Nucleus accumbens (tissue), 56 donors: ENCODE measurements at places on chromosomes 6 and 20.

- no peak for DNase-seq
Observed at GRCh38 chr6:24931718-24932691, 3.8 kb downstream of the RIPOR2 start.

- no peak for DNase-seq
Observed at GRCh38 chr20:14193885-14194284, 143.5 kb downstream of the FLRT3 start.

DNA sequence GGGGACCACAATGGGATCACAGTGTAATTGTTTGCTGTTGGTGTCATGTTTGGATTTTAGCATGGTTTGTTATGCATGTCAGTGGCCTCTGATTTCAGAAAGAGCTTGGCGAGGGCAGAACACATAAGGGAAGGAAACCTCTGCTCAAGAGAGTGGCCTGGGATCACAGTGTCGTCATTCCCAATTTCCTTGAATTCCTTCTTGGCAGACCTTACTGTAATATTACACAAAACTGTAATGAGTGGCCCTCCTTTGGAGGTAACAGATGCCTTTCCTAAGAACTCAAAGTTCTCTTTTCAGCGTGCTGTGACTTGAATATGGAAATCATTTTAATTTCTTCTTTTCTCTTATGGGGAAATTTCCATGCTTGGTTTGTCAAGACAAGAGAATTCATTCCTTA is 46.9 kb downstream of the JAG1 start:
- no peak for DNase-seq

DNA sequence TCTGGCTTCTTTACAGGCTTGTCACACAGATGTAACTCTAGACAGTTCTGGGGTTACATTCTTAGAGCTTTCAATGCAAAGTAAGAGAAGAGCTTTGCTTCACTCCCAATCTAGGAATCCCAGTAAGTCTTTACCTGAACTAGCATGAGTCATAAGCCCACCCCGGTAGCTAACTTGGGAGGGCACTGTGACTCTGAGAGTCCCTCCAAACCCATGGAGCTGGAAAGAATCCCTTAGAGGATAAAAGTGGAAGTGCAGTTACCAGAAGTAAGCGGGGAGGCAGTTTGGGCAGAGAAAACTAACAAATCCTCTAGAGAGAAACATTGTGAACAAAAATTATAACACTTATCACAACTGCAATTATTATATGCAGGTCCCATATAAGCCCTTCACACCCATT is 84.0 kb upstream of the SMLR1 start:
- DNase-seq, result no peak

- no peak for DNase-seq
Observed at GRCh38 chr6:30156774-30157173, 4.2 kb downstream of the TRIM10 start.

GRCh38 chr20:22346716-22347115 is 237.7 kb downstream of the FOXA2 start:
- DNase-seq, result no peak

DNA sequence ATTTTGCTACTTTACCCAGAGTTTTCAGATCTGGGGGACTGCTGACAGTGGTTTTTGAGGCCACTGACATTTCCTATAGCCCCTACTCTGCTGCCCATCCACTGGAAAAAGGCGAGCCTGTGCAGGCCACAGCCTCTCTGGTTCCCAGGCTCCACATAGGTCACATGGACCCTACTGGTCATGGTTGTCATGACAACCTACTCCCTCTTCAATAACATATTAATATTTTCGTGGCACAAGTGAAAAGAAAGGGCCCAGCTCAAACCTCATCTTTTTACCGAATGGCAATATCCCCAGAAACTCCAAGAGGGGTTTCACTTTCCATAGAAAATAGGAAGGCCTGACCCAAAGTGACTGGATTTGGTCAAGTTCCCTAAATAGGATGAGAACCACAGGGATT is 11.0 kb upstream of the FOXO3 start:
- no peak for DNase-seq

DNA sequence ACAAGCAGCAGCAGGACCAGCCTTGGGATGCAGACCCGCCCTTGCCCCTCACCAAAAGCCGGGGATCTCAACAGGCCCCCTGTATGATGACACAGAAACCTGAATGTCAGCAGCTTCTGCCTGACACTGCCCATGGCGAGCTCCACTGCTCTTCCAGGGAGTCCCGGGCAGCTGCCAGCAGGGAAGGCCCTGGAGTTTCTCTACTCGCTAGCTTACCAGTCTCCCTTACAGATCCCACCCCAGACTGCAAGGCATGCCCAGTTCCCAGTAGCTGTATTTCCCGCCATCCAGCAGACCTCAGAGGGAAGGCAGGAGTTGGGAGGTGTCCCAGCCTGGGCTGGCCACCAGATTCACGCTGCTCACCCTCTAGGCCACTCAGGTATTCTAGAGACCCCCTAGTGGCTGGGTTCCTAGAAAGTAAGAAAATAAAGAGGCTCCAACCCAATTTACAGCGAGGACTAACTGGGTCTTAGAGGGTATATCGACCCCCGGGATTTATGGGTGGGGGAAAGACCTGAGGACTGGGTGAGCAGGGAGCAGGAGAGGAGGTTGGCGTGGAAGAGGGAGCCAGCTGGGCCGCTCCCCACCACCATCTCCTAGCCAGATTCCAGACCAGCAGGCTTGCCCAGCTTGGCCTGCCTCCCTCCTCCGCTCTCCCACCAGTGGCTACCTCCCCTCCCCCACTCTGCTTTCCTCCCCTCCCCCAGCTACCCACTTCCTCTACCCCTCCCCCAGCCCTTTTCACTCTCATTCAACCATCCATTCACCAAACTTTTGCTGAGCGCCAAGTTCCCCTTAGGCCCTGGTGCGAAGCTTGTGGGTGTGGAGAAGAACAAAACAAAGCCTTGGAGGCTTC is 9.7 kb upstream of the HMGA1 start:
- DNase-seq, result no peak

GRCh38 chr6:165308926-165309731 is at the start of gene C6orf118:
Gene C6orf118 (minus strand): TSS chr6:165309605. CDS start chr6:165309586, 19 bp downstream.
- DNase-seq, result peak; percentile 67

DNA sequence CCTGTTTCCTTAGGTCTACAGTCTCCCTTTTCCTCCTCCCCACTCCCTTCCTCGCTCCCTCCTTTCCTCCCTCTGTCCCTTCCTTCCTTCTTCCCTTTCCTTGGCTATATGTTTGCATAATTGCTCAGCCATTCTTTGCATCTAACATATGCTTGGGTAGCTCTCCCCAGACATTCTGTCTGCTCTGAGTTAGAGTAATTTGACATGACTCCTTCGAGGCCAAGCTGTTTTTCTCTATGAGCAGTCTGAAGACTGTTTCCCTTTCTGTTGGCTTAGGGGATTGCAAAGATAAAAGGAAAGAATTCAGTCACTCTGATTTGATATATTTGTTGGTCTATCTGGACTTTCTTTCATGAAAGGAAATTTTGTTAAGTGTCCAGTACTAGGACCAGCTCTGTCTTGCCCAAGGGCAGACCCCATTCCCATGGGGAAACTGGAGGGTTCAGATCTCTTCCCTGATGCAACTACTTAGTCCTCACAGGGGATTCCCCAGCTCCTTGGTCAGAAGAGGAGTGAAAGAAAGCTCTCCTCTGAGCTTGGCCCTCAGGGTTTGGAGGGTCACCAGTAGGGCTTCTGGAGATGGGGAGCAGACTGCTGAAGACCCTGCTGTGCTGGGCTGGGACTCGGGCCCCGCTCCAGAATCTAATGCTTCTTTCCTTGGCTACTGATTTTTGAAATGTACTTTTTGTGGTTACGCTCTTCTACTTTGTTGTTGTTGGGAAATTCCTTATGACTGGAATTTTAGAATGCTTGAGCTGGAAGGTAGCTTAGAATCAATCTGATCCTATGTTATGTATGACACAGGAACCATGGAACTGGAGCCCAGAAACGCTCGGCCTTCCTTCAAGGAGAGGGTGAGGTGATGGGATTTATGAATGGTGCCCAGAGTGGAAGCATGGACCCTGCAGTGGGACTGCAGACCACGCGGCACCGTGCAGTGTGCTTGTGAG is 63.7 kb upstream of the SLC22A23 start:
- DNase-seq, result no peak

DNA sequence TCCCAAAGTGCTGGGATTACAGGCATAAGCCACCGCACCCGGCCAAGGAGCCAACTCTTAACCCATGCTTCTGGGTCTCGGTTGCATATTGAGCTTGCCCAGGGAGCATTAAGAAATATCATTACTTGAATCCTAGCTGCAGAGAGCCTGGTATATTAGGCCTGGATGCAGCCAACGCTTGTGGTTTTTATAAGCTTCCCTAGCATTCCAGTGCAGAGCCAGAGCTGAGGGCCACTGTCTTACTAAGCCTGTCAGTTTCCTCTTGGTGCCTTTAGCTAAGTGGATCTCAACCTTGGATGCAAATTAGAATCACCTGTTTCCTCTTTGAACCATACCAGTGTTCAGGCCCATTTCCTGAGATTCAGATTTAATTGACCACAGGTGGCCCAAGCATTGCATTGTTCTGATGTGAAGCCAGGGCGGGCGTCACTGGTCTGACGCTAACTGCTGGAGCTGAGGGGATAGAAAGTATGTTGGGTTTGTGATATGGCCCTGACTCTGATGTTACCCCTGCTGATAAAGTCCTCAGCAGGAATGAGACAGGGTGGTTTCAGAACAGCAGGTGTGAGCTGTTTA is 76.3 kb downstream of the BTBD3 start:
- no peak for DNase-seq

GRCh38 chr6:152540381-152540780 is 96.8 kb downstream of the SYNE1 start:
- no peak for DNase-seq

- peak; percentile 2 for DNase-seq
Observed at GRCh38 chr6:1285556-1285955, 26.3 kb upstream of the FOXQ1 start.

DNA sequence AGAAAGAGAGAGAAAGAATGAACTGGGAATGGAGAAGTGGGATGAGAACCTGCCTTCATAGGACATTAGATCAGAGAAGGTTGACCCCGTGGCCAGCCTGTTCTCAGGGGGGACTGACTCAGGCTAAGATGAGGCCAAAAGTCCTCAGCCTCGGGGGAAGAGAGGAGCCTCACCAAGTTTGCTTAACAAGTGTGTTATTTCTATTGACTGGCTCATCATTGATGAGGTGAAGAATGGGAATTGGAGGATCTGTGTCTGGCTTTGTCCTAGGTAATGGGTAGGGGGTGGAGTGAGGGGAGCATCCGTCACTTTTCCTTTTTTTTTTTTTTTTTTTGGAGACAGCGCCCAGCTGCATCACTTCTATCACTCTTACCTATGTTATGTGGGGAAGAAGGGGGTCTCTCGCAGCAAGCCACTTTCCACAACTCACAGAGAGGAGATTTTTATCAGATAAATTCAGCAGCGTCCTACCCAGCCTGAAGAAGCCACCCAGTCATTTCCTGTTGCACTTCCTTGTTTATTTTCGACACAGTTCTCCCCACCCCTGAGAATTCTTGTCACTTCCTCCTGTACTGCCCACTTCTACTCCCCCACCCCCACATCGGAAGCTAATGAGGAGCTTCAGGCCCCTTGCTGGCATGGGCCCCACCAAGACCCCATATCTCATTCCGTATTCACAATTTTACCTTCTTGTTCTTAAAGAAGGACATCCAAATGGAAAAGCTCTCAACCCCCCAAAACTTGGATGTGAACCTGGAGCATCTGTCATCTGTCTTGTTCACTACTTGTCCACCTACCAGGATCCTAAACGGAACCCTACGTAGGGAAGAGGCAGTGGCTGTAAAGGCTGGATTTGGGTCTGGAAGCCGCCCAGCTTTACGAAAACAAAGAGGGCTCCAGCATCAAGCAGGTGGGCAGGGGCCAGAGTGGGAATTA is 2.8 kb upstream of the RNASET2 start:
- no peak for DNase-seq

DNA sequence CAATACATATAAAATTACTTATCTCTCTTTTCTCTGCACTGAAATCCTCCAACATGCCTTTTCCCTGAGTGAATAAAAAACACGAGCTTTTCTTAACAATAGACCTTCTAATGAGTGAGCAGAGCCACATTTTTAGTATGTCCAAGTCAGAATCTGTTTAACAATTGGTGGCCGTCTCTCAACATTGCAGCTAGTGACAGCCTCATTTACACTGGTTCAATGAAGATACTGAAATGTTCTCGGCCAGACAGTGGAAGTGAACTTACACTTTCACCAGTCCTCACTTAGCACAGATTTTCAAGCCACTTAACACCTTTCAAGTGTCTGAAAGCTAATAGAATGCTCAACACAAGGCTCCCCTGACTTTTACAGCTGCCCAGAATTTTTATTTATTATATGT is 767.1 kb downstream of the KIF16B start:
- DNase-seq, result no peak

GRCh38 chr20:48227381-48227780 is 442.1 kb upstream of the SULF2 start:
- no peak for DNase-seq

DNA sequence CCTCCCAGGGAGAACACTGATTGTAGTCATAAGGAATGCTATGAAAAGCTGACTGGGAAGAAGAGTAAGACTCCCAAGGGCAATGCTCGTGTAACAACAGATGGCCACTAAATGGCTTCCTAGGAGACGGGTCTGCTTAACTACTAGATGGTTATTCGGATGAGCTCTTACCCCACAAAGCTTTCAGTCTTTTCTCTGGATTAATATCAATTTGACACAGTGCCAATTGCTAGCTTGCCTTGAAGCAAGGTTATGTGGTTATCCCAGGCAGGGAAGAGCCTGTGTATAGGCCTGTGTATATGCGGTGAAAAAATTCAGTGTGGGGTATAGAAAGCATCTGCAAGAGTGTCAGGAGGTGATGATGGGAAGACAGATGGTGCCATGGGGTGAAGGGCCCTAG is 86.4 kb upstream of the NOX3 start:
- no peak for DNase-seq

- no peak for DNase-seq
Observed at GRCh38 chr6:134753001-134753400, 196.9 kb downstream of the ALDH8A1 start.

- DNase-seq, result no peak
Observed at GRCh38 chr6:7232351-7232750, 80.6 kb downstream of the SSR1 start.

DNA sequence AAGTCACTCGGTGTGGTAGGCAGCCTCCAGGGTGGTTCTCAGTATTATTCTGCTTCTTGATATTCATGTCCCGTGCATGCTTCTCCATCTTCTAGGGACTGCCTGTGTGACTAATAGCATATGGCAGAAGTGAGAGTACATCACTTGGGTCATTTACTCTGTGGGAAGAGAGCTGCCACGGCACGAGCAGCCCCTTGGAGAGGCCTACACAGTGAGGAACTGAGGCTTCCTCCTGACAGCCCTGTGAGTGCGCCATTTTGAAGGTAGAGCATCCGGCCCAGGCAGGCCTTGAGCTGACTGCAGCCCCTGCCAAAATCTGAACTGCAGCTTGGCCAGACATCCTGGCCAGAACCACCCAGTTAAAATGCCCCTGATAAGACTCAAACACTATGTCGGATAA is 17.3 kb upstream of the MCUR1 start:
- DNase-seq, result no peak

DNA sequence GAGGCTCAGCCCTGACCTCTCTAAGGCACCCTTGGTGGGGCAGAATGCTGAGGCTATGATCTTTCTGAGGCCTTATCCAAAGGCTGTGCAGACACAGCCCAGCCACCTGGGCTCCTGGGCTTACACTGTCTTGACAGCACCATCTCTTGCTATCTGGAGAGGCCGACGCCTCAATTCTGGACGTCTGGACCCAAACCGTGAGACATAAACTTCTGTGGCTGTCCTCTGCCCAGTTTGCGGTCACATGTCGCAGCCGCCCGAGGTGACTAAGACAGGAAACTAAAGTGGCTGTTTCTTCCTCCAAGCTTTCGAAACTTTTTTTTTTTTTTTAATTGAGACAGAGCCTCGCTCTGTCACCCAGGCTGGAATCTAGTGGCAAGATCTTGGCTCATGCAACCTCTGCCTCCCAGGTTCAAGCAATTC is 49.3 kb downstream of the PRR18 start:
- DNase-seq, result no peak

GRCh38 chr6:4185846-4186245 is 50.5 kb upstream of the ECI2 start:
- no peak for DNase-seq
